ENCODE measurements at places on chromosomes 13 and 19.

DNA sequence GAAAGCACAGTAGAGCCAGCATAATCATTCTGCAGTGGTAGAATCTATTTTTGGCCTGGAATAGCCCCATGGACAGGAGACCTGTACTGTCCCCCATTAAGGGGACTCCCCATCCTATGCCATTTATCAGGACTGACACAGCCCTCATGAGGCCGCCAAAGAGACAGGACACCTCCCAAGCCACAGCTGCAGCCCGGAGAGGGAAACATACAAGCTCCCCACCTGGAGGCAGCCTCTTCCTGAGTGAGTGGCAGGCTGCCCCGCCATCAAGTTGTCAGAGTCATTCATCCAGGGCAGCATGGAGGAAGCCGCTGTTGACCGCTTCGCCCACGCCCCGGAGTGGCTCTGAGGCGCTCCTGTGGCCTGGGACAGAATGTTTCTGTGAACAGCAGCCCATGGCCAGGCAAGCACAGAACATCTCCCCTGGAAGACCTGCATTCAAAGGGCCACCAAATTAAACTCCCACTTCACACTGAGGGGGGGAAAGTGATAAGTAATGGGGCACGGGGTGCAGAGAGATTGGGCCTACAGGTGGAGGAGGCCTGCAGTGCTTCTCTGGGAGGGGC lies 111.3 kb downstream of the ZDHHC20 start:
- no peak for DNase-seq

GRCh38 chr19:2180881-2181632 lies 17.3 kb downstream of the DOT1L start:
- DNase-seq = no peak

DNA sequence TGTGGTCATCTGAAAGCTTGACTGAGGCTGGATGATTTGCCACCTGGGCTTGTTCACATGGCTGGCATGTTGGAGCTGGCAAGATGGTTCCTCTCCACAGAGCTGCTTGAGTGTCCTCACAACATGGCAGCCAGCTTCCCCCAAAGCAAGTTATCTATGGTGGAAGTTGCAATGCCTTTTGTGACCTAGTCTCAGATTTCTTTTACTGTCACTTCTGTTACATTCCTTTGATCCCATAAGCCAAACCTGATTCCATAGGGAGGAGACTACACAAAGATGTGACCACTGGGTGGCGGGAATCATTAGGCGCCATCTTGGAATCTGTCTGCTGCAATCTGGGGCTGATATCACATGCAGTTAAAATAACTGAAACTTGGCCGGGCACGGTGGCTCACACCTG lies 17.5 kb upstream of the LMTK3 start:
- DNase-seq = no peak

DNA sequence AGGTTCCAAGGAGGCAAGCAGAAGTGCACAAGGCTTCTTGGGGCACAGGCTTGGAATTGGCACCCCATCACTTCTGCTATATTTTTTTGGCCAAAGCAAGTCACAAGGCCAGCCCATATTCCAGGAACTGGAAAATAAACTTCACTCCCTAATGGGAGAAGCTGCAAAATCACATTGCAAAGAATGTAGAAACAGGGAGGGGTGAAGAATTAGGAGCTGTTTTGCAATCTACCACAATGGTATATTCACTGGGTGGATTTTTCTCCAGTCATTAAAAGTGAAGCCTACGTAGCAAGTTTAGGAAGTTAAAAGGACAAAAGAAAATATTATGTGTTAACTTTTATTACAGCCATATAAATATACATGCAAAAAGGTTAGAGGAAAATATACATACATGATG lies 464.8 kb downstream of the COG6 start:
- DNase-seq = no peak

DNA sequence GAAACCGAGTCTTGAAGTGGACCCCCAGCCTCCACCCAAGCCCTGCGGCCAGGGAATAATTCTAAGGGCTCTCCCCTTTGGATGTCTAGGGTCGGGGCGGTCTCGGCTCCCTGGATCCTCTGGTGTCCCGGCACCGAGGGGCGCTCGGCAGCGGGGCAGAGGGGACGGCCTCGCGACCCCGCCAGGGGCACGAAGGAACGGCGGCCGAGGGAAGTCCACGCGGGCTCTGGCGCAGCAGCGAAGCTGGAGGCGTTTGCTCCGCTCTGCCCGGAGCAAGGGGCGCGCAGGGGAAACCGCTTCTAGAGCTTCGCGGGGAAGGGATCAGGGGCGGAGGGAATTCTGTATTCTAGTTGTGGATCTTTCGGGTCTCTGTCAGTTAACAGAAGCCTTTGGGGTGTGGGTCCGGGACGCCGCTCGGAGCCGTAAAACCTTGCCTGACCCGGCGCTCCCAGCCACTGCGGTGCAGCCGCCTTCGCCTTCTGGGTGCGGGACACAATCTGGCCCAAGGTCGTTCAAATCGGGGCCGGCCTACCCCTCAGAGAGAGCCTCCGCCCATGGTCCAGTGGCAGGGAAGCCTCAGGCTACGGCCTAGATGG lies 118.2 kb downstream of the KCNRG start:
- DNase-seq = no peak

- DNase-seq = no peak
These were observed 21.2 kb downstream of the SLC8A2 start for GRCh38 chr19:47450478-47450877.

GRCh38 chr13:67829641-67830040 lies 599.5 kb upstream of the PCDH9 start:
- no peak for DNase-seq

- DNase-seq = no peak
These were observed 1249.9 kb downstream of the EFNB2 start for GRCh38 chr13:105285526-105285925.

Data from NCI-H460 (cell line).